ENCODE measurements at places on chromosomes 3 and 15.
A peak's percentile ranks its signal among the peaks of the same experiment; 100 is the strongest.

- DNase-seq = no peak
These were observed 47.3 kb downstream of the ATP8B4 start for GRCh38 chr15:50071551-50072258.

GRCh38 chr3:21294768-21295167 is 456.2 kb downstream of the ZNF385D start:
- DNase-seq = no peak

- DNase-seq = no peak
These were observed 1081.7 kb downstream of the NAALADL2 start for GRCh38 chr3:175940881-175941280.

- no peak for DNase-seq
These were observed 47.8 kb downstream of the DHX30 start for GRCh38 chr3:47850564-47851410.

GRCh38 chr3:50340448-50341329 is at the start of gene RASSF1:
Gene RASSF1, minus strand, starts transcription at chr3:50340836. Its CDS starts 31 bp downstream, at chr3:50340805.
- DNase-seq = peak; percentile 57

- DNase-seq = no peak
These were observed 13.2 kb upstream of the ZBTB20 start for GRCh38 chr3:115160295-115160694.

DNA sequence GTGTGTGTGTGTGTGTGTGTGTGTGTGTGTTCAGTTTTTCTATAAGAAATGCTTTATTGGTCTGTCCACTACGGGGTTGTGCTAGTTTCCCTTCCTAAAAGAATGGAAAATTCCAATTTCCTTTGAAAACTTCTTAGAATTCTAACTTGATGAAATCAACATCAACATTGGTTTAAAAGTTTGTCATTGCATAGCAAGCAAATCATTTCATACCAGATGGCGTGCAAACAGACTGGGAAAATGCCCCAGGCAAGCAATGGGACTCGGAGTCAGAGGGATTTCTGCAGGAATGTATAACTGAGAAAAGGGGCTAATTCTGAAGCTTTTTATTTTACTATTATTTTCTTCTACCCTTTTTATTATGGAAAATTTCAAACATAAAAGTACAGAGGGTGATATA is 13.1 kb upstream of the DYNC1LI1 start:
- no peak for DNase-seq

GRCh38 chr3:113914646-113915045 is 33.2 kb upstream of the ZDHHC23 start:
- DNase-seq = no peak

DNA sequence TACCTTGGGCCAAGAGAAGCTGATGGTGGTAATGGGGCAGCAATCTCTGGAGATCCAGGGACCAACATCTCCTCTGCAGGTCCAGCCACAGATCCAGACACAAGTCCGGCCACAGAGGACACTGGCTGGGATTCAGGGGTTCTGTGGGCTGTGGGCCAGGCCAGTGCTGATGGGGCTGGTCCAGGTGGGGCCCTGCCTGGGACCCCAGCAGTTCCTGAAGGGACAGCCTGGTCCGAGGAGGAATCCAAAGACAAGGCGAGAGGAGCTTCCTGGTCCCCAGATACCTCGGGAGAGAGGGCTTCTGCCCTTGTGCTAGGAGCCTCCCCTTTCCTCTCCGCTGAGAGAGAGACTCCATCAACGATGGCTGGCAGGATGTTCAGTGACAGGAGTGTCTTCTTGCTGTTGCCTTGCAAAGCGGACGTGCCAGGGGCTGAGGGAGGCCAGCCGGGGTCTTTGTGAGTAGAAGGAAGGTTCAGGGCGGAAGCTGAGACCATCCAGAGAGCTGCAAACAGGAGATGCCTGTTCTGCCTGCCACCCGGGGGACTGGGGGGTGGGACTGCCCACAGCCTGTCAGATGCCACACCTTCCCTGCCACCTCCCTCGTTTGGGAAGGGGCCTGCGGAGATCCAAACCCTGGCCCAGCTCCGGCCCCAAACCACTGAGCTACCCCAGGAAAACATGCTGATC is 24.5 kb upstream of the GOLGA6C start:
- DNase-seq = no peak

DNA sequence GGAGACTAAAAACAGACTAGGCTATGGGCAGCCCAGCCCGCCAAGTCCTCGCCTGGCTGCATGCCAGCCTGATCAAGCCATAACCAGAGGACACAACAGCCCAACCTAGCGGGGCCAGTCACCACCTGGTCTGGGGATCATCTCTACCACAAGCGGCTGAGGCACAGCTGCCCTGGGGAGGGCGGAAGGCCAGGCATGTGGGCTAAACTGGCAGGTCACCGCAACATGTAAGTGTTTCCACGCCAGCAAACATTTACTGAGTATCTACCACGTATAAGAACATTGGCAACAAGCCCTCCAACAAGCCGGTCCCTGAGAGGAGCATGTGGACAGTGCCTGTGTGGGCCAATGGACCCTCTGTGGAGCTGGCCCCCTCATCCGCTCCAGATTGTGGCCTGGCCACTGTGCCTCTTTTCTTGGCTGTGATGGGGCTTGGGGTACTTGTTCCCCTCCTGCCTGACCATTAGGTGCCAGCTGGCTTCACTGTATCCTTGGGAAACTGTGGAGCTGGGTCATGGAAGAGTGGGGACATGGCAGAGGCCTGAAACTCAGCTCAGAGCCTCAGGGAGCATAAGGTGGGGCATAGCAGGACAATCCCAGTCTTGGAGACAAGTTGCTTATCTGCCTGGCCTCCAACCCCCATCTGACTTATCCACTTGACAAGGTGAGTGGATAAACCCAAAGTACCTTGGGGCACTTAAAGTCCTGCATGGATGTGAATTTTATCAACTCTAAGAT is 9.0 kb downstream of the UBXN7 start:
- no peak for DNase-seq

DNA sequence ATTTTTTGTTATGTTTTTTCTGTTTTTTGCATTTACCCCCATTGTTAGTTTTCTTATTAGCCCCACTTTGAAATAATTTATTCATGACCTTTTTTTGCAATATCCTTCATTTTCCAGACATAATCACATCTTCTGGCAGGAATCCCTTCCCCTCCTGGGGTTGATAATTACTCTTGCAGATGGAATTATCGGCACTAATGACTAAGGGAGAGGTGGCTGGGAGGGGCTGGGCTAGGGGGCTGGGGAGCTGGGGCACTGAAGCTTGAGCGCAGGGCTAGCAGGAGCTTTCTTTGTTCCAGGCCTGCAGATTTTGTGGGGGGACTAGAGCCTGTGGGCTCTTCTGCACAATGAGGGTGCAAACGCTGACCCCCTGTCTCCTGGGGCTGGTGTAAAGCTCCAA is 77.8 kb downstream of the RAB11A start:
- DNase-seq = no peak

DNA sequence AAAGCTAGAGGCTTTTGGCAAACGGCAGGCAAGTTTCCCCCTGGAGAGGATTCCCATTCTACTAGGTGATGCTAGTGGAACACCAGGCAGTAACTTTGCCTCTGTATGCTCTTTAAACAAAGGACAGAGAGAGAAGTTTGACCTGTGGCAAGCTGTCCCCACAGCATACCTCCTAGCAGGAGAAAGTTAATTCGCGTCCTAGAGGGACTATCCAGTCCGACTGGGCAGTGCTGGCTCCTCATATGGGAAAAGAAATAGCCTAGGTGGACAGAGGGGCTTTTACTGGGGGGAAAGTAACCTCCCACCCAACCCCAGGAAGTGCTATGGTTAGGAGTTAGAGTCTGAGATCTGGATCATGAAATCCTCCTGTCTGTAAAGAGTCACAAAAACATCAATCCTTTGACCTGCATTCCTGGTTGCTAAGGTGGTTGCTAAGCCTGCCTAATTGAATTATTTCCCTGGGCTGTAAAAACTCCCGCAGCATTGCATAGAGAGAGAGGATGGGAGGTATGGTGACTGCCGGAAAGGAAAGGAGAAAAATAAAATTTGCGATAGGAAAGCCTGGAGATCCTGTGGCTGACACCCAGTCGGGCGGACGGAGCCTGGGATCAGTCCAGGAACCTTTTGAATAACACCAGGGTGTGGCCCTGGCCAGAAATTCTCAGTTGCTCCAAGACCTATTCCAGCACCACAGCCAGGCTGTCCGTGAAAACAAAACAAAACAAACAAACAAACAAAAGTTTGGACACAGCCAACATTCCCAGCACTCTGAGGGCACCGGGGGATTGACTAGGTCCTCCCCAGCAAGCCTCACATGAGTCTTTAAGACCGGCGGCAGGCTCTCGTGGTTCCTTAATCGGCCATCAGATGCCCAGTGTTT is 67.7 kb upstream of the ATP11B start:
- no peak for DNase-seq

- no peak for DNase-seq
These were observed 99.6 kb downstream of the SLC25A26 start for GRCh38 chr3:66320390-66320789.

DNA sequence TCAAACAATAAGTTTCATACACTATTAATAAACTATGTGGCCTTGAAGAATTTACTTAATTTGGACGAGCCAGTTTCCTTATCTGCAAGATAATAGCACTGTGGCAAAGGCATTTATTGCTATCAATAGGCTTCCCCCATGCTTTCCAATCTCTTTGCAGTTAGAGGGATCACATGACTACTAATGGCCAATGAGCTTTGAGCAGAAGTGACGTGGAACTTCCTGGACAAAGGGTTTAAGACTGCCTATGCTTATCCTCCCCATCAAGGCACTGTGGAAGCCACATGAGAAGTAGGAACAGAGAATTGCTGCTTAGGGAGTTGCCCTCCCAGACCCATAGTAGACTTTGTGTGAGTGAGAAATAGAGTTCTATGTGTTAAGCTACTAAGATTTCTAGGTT is 16.7 kb upstream of the ZMAT3 start:
- DNase-seq = no peak

GRCh38 chr15:25439369-25439836 is 579 bp upstream of the UBE3A start:
- DNase-seq = no peak

DNA sequence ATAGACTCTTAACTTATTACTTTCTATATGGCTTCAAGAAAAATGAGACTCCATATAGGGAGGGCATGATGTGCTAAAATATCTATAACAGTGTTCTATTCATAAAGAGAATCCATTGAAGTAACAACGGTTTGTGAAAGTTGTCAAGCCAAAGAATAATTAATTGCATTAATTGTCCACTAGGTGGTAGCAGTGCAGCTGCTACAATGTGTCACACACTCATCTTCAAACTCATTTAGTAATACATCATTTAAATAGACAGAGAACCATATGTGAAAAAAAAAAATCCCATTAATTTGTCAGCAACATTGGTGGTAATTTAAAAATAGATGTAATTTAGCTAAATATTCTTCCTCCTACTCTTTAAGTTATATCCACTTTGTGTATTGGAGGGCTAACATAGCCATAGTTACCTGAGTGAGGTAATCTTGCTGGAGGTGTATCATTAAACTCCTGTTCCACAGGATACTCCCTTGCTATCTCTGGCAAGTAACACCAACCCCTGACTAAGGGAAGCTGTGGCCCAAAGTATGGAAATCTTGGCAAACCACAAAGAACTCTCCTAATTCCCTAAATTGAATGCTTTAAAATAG is 3.7 kb upstream of the CPA3 start:
- no peak for DNase-seq

GRCh38 chr3:154142608-154143007 is 21.4 kb downstream of the ARHGEF26 start:
- DNase-seq = no peak

DNA sequence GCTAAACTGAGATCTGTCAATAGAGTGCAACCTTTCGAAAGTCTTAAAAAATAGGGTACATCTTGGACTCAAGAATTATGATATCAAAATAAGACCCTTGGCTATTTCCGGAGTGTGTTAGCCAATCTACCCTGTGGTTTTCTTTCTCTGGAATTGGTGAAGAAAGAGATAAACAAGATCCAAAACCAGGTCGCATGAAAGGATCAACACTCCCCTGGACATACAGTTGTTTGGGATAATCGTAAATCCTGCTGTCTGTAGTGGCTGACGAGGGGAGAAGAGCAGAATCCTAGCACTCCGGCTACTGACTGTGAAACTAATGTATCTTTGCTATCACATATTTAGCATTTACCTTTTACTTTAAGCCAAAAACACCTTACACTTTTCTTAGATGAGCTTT is 30.9 kb downstream of the FNDC3B start:
- no peak for DNase-seq

DNA sequence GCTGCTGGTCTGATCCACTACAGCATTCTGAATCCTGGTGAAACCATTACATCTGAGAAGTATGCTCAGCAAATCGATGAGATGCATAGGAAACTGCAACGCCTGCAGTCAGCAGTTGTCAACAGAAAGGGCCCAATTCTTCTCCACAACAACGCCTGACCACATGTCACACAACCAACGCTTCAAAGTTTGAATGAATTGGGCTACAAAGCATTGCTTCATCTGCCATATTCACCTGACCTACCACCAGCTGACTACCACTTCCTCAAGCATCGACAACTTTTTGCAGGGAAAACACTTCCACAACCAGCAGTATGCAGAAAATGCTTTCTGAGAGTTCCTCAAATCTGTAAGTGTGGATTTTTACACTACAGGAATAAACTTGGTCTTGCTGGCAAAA is 54.7 kb upstream of the C2CD4B start:
- no peak for DNase-seq

All from activated CD4-positive, alpha-beta T cell treated with anti-CD3 and anti-CD28 coated beads, Interleukin-2, amount 50 U/mL, for 1 hour (primary cell).